ENCODE measurements at places on chromosomes 2 and 18.
A peak's percentile ranks its signal among the peaks of the same experiment; 100 is the strongest.

GRCh38 chr2:222878301-222878876 lies 17.6 kb downstream of the ACSL3 start:
- no peak for DNase-seq

DNA sequence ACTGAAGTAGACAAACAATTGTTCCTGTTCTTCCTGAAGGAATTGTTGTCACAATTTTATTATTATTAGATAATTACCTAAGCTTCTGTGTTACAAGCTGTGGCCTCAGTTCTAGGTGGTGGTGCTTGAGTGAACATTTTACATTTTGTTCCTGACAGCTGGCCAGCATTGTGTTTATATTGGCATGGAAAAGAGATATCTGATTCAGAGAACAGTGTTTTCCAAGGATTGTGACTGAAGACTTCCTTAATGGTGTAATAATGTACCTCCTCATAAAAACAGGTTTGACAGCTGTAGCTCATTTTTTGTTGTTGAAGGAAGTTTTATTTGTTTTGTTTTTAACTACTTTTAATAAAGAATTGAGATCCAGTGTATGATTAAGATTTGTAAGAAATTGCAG lies 95.2 kb downstream of the EPB41L5 start:
- DNase-seq, result no peak

DNA sequence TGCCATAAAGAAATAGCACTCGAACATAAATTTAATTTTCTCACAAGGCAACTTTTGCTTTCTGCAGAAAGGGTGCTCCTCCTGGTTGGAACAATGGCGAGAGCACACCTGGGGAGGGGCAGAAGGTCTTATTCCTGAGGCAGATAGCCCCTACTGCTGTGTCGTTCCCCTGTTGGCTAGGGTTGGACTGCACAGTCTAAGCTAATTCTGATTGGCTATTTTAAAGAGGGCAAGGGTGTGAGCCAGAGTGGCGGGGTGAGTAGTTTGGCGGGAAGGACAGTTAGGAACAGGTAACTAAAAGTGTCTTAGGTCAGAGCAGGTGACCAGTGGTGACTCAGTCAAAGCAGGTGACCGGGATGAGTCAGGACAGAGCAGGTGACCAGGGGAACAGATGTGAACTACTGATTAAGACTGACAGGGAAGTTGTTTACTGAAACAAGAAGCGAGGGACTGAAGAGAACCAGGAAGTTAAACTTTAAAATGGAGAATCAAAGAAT lies 49.7 kb upstream of the AGAP1 start:
- DNase-seq, result no peak

DNA sequence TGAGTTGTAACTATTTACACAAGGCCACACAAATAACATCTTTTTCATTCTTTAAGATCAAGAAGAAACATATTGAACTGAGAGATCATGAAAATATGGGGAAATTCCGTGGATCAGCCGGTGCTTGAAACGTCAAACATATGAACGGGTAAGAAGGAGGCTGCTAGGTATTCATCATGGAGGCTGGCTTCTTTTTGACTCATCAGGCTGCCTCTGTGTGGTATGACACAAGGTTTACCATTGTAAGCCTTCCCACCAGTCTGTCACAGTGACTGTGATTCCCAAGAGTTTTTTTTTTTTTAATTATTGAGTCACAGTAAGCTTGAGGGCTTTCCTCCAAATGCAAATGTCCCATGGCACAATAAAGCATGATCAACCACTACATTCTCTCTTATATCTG lies 506.9 kb downstream of the BCL11A start:
- DNase-seq, result no peak

DNA sequence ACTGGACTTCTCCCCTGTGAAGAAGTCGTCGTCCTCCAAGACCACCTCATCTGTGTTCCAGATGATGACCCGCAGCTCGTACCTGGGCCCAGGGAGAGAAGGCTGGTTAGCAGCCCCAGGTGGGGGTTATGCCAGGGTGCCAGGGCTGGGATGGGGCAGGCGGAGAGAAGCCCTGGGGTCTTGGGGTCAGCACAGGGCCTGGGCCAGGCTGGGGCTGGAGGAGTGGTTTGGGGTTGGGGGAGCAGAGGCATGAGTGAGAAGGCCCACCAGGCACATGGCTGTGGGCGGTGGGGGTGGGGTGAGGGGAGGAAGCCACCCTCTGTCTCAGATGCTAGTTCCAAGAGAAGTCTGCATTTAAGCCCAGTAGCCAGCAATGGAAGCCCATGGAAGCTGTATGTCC lies 15.8 kb downstream of the OTOF start:
- DNase-seq, result no peak

GRCh38 chr2:143132355-143132754 lies 3.1 kb downstream of the ARHGAP15 start:
- peak; percentile 29 for DNase-seq

GRCh38 chr2:167939514-167940345 lies 307.7 kb downstream of the STK39 start:
- no peak for DNase-seq

DNA sequence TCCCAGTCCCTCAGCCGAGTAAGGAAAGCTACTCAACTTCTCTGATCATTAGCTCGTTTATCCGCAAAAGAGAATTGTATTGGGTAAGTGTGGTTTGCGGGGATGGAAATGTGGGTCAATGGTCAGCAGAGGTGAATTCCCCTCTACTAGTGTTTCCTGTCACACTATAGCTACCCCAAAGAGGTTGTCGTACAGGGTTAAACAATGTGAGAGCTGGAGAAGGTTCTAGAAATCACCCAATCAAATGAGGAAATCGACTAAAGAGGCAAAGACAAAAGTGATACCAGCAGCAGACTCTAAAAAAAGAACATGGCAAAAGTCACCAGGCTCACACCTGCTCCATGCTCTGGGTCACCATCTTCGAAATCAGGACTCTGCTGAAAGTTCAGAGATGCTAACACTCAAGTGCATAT lies 144.7 kb upstream of the ITGA4 start:
- no peak for DNase-seq

- no peak for DNase-seq
These were observed 66.3 kb downstream of the LIPG start for GRCh38 chr18:49628119-49628518.

GRCh38 chr2:235419996-235420395 lies 73.8 kb upstream of the AGAP1 start:
- no peak for DNase-seq

- no peak for DNase-seq
These were observed 16.5 kb upstream of the TTC27 start for GRCh38 chr2:32611366-32611765.

GRCh38 chr2:9765611-9766531 lies 77.4 kb upstream of the TAF1B start:
- no peak for DNase-seq

DNA sequence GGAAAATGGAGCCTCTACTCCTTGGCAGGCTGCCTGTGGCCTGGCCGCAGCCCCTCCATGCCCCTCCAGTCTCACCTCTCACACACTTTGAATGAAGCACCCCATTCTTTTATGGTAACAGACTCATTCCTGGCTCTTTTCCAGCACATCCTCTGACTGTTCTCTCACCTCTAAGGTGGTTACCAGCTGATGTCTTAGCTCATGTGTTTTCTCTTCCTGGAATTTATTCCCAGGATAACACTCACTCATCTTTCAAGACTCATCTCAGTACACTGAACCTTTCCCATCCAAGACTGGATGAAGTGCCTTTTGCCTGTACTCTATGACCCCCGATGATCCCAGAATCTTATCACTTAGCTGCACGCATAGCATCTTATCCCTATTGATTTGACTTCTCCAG lies 50.6 kb downstream of the SLC9A4 start:
- DNase-seq, result no peak
